ENCODE measurements at places on chromosomes 1 and 21. TPM values are rescaled to one million over a fixed set of nuclear protein-coding genes. Genes with fewer than 3 reads are reported as not detected.
A peak's percentile ranks its signal among the peaks of the same experiment; 100 is the strongest.

Gene SYNC
- total RNA-seq = 23.0 TPM

DNA sequence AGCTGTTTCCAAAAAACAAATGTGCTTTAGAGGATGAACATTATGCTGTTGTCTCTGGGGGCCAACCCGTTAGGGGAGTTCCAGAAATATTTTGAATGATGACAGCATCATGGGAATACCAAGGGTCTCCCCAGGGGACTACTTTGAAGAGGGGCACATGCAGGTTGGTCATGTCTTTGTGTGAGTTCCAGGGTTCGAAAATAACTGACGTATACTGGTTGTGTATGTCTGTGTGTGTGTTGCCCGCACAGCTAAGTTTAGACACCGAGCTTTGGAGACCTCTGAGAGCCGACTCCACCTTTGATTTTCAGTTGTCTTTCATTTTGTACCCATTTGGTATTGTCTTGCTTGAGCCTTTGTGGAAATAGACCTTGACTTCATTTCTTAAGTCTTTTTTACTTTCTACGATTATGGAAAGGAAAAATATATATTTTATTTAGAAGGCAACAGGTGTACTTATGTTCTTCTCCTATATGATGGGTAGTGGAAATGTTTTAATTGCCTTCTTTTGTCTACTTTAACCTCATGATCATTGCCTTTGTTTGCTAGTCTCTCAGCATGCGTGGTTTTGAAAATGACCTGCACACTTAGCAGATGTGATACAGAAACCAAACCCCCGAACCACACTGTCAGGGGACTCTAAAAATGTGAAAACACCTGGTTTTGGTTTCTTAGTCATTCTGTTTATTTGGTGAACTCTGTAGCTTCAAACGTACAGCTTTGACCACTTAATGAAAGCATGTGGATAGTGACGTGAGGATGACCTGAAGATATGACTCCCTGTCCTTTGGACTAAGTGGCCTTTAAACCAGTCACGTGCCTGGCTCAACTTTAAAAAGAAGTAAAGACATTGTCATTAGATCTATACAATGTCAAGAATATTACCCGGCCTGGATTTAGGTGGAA lies 56.5 kb downstream of the GALNT2 start:
- H3K36me3 ChIP-seq = peaks cover 7% of the 10 kb centered on the region
- H3K4me1 ChIP-seq = peaks cover 77% of the 10 kb centered on the region
- no peak overlapping the region for H3K4me3 ChIP-seq

DNA sequence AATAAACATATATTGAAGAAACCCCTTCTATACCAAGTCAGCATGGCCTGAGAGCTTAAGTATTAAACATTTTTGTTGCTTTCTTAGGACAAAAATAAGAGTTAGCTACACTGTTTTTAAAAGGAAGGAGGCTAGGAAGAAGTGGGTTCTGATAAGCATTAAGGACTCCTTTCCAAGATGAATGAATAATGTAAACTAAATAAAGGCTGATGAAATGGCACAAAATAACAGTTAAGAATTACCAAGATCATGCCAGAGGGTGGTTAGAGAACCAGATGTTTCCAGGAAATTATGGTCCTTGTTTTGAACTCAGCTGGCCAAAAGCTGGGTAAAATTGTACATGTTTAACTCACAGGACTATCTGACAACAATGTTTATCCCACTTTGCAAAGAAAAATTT lies 114.1 kb upstream of the ETS2 start:
- no peaks in the 10 kb centered on the region for H3K36me3 ChIP-seq
- no peak for DNase-seq
- peaks cover 13% of the 10 kb centered on the region for H3K4me1 ChIP-seq
- H3K4me3 ChIP-seq = no peak overlapping the region

GRCh38 chr1:30783256-30783915 lies 25.8 kb upstream of the LAPTM5 start:
- H3K4me1 ChIP-seq = peaks cover 21% of the 10 kb centered on the region
- H3K27me3 ChIP-seq = no peaks in the 10 kb centered on the region
- no peaks in the 10 kb centered on the region for H3K36me3 ChIP-seq

Gene EPHA10
- total RNA-seq = not detected

Gene B3GALT2
- total RNA-seq = 32.1 TPM

Gene BGLAP
- 0.52 TPM for total RNA-seq

DNA sequence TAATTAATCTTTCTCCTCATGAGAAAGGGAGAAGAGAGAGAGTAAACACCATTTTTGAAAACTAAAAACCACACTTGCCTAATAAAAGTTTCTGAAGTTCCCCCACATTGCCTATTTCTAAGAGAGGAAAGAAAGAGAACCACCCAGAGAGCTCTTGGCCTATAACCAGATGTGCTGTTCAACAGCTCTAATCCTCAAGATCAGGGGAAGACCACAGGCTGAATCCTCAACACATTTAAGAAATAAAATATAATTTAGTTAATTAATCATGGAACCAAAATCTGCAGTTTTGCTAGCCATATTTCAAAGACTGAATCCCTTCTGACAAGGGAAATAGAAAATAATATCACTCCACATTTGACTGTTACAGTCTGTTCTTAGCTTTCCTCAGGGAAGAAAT lies 11.9 kb downstream of the PRRX1 start:
- H3K4me1 ChIP-seq = peaks cover 98% of the 10 kb centered on the region
- no peak overlapping the region for H3K4me3 ChIP-seq
- no peaks in the 10 kb centered on the region for H3K27me3 ChIP-seq
- peak overlapping the region; percentile 88 for H3K27ac ChIP-seq

Gene C1orf21
- total RNA-seq = 31.8 TPM

Gene SGIP1
- 118 TPM for total RNA-seq

DNA sequence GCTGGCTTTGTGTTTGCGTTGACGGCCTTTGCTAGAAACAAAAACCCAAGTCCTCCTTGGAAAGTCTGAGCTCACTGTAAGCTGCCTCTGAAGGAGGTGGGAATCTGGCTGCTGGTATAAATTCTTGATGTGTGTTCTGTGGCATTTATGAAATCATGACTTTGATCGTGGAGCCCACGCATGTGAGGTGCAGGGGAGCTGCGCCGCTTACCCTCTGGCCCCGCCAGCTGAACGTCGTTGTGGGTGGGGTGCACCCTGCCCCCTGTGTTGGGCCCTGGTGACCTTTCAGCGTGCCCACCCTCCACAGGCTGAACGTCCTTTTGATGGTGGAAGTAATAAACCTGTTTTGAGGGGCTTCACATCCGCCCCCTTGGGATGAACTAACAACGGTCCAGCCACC lies 21.2 kb upstream of the DIP2A start:
- no peak overlapping the region for H3K4me3 ChIP-seq
- peaks cover 29% of the 10 kb centered on the region for H3K36me3 ChIP-seq
- no peak overlapping the region for H3K27ac ChIP-seq
- DNase-seq = no peak

DNA sequence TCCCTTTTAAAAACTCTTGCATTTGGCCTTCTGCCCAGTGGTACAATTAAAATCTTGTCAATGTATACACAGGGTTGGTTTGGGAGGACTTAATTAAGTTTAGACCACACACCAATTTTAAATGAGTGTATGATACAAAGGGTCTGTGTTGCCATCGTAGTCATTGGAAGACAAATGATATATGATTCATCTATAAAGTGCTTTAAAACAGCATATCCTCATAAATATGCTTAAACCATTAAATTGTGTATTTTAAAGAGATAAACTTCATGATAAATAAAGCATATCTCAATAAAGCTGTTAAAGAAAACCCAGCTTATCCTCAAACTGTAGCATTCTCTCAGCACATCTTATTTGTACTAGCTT lies 69.5 kb downstream of the LUZP1 start:
- H3K36me3 ChIP-seq = peaks cover 9% of the 10 kb centered on the region
- peaks cover 64% of the 10 kb centered on the region for H3K4me1 ChIP-seq
- H3K4me3 ChIP-seq = no peak overlapping the region
- no peaks in the 10 kb centered on the region for H3K27me3 ChIP-seq
- DNase-seq = no peak

Gene OR2L3
- total RNA-seq = not detected

Gene ANKRD45
- 0.24 TPM for total RNA-seq

DNA sequence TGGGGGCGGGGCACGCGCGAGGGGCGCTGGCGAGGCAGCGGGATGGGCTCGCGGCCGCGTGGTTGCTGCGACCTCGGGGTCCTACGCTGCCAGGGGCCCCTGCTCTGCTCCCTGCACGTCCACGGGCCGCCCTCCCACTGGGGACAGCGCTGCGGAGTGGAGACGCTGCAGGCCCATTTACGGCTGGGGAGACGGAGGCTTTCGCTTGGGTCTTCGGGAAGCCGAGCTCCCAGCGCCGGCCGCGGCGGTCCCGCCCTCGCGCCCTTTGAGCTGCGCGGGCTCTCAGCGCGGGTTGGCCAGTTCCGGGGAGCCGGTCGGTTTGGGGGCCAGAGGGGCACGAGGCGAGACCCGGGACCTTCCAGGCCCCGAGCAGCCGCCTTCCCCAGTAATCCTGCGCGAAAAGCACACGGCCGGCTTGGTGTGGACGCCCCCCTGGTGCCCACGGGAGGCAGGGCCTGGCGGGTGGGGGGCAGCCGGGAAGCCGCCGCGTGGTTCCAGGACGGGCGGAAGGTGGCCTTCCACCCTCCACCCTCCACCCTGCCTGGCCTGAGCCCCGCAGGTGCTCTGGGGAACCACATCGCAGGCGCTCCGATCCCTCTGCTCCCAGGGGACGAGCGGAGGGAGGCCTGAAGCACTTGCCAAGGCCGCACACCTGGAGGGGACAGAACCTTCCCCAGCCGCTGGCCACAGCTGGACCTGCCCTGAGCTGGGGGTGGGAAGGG lies 570 bp upstream of the PEX10 start:
- H3K36me3 ChIP-seq = peaks cover 8% of the 10 kb centered on the region
- peak overlapping the region; percentile 72 for H3K4me3 ChIP-seq
- H3K27ac ChIP-seq = no peak overlapping the region
- H3K27me3 ChIP-seq = no peaks in the 10 kb centered on the region
- no peak for DNase-seq
- H3K4me1 ChIP-seq = peaks cover 21% of the 10 kb centered on the region

DNA sequence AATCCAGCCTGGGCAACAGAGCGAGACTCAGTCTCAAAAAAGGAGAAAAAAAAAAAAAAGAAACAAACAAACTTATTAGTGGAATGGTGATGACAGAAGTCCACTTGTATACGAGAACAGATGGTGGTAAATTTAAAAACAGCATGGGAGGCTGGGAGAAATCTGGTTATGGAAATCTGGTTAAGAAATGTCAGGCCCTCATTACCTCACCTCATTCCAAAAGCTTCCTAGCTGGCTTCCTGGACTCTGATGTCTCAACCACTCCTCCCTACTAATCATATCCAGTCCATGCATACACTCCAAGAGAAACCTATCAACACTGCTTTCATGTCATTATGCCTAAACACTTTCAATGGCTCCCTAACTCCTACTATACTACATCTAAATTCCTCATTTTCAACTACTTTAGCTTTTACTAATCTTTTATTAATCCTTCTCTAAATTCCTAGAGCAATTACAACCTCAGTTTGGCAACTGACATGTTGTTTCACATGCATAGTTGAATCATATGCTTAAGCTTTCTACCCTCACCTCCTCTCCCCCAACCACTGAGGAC lies 52.9 kb downstream of the FOXJ3 start:
- no peak overlapping the region for H3K4me3 ChIP-seq
- H3K4me1 ChIP-seq = peaks cover 17% of the 10 kb centered on the region
- no peak for DNase-seq
- no peak overlapping the region for H3K27ac ChIP-seq
- no peaks in the 10 kb centered on the region for H3K27me3 ChIP-seq

- H3K4me3 ChIP-seq = no peak overlapping the region
- no peaks in the 10 kb centered on the region for H3K4me1 ChIP-seq
- no peak for DNase-seq
- H3K27me3 ChIP-seq = peaks cover 3% of the 10 kb centered on the region
Measured at GRCh38 chr1:90394247-90394646, 322.9 kb downstream of the BARHL2 start.

Gene LCE3D
- total RNA-seq = not detected

DNA sequence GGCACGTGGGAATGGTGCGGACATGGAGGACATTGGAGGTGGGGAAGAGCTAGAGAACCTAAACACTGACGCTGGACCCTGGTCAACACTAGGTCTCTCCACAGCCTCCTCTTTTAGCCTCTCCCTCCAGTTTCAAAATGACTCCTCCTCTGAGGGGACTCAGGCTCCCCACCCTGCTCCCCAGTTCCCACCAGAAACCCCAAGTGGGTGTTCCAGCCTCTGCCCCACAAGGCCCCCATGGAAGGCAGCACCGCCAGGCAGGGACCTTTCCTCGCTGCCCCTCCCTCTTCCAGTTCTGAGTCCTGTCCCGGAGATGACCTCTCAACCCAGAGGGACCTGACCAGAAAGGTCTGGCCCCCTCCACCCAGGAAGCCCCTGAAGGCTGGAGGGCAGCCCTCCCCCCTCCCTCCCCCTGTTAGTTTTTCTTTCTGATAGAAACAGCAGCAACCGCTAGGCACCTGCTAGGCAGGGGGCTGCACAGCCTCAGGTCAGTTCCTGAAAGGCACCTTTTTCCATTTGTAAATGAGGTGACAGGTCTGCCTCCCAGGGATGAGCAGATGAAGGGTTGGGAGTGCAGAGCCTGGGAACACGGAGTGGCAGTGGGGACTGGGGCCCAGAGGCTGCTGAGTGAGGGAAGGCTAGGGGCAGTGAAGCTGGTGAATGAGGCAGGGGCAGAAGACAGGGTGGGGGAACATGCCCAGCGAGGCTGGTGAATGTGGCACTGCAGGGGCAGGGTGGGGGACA lies 9.3 kb upstream of the ITGB2 start:
- peaks cover 49% of the 10 kb centered on the region for H3K4me1 ChIP-seq
- H3K4me3 ChIP-seq = no peak overlapping the region
- peak overlapping the region; percentile 38 for H3K27ac ChIP-seq

DNA sequence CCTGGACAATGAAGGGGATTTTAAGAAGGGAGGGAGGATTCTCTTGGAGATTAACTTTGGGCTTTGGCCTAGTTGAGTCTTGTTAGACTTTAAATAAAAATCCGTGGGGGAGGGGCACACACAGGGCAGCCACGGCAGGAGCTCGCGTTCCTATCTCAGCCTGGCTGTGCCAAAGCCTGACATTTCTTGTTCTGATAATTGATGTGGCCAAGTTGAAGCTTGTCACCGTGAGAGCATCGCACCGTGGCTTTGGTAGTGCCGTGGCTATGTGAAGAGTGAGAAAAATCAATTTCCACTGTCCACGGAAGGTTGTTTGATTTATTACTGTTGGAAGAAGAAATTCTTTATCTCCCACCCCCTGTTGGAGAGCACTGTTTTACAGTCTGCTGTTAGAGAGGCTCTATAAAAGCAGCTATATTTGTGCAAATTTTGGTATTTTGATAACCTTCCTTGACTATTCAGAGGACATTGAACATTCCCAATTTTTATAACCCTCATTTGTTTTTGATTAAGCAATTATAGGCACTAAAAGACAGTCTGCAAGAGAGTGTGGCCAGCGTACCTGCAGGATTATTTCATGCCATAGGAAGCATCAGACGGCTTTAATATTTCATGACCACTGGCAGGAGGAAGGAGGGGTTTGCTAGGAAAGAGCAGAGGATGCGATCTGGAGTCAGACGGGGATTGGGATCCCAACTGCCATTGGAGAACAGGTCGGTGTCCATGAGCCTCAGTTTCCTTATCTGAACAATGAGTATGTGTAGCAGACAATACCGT lies 160.7 kb downstream of the KAZN start:
- H3K4me3 ChIP-seq = no peak overlapping the region
- no peak for DNase-seq
- no peak overlapping the region for H3K27ac ChIP-seq
- no peaks in the 10 kb centered on the region for H3K36me3 ChIP-seq
- no peaks in the 10 kb centered on the region for H3K4me1 ChIP-seq
